ENCODE measurements at places on chromosomes 1 and 21.
A peak's percentile ranks its signal among the peaks of the same experiment; 100 is the strongest.

DNA sequence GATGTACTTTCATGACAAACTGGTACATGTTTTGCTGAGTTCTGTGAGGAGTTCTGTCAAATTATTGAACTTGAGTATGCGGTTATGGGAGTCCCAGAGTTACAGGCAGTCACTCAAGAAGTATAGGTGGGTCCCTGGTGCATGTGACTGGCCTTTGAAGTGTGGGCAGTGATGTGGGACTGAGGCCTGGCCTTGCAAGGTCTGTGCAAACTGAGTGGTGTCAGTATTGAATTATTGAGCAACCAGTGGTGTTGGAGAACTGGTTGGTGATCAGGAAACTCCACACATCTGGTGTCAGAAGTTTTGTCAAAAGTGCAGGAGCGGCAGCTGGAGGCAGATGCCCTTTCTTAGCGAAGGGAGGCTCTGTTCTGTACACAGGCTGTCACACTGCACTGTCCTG is 5.2 kb downstream of the ZNF678 start:
- no peak for DNase-seq

GRCh38 chr1:167631386-167631935 is 1.4 kb downstream of the RCSD1 start:
- no peak for DNase-seq

DNA sequence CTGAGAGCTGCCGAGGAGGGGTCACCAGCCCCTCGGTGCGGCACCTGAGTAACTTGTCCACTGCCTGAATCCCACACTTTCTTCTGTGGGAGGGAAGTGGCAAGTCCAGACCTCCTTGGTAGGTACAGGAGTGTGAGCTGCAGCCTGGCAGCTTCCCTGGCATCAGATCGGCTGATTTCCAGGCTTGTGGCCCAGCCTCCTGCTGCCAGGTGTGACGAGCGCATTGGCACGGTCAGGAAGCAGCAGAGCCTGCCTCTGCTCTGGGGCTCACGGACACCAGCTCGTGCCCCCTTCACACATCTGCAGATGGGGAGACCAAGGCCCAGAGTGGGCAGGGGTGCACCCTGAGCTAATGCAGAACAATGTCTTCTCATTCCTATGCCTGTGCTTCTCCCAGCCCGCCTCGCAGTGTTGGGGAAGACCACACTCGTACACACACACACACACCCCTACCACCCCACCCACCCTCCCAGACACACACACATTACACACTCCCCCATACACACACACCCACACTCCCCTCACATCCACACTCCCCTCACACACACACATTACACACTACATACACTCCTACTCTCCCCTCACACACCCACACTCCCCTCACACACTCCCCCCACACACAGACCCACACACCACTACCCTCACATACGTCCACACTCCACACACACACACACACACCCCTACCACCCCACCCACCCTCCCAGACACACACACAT is 33.1 kb upstream of the SELENON start:
- DNase-seq, result no peak

DNA sequence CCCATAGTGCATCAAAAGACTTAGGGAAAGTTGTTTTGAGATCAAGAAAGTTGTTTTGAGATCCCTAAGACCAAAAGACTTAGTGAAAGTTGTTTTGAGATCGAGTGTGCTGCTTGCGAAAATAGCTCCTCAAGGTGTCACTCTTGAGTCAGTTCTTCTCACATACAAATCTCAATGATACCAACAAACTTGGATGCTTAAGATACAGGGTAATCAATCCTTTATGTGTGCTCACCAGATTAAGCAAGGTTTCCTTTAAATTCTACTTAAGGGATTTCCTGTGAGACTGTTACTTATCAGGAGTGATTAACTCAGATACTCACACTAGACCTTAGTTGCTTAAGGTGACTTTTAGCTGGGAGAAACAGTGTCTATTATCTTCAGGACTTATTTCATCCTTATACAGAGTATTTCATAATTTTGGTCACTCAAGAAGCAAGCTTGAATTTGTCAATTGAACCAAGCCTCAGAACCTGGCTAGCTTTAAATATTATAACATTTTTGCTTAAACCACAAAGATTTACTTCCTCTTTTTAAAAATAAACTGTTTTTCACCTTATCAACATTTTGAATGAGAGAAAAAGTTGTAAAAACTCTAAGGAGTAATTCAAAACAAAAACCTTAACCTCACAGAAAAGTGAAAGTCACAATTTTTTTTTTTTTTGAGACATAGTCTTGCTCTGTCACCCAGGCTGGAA is 8.0 kb upstream of the RLF start:
- DNase-seq, result no peak

GRCh38 chr21:17793246-17794123 is 25.7 kb downstream of the C21orf91 start:
- no peak for DNase-seq

DNA sequence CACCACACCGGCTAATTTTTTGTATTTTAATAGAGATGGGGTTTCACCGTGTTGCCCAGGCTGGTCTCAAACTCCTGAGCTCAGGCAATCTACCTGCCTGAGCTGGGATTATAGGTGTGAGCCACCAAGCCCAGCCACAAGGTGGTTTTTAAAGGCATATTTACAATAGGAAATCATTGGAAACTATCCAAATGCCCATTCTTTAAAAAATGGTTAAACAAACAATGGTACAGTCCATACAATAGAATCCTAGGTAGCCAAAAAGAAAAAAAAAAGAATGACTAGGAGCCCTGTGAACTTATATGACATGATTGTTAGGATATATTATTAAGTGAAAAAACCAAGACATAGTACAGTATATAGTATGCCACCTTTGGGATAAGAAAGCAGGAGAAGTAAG is 5.3 kb downstream of the ATP2B4 start:
- no peak for DNase-seq

DNA sequence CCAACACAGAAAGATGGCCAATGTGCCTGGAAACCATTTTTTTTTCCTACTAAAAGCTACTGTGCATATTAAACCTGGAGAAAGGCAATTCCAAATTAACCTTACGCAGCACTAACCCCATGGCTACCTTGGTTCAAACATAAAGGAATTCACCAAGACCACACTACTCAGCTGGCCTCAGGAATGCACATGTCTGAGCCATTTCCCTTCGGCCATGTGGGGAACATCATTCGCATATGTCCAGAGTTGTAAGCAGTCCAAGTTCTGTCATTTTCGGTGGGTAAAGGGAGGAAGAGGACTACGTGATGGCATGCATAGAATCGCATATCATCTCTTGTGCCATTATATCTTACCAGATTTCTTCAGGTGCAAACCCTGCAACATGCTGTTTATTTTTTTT is 175.4 kb downstream of the NTMT2 start:
- no peak for DNase-seq

DNA sequence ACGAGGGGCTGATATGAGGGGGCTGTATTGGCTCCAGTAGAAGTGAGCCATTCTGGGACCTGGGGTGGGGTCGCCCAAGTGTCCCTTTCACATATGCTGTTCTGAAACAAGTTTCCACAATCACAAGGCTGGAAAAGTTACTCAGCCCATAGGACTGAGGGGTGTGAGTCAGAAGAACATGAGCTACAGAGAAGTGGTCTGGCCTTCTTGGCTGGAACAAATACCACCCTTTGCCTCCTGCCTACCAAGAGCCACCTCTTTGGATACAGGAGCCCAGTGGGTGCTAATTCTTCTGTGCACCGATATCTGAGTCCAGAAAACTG is 42.4 kb downstream of the MEF2D start:
- DNase-seq, result no peak

DNA sequence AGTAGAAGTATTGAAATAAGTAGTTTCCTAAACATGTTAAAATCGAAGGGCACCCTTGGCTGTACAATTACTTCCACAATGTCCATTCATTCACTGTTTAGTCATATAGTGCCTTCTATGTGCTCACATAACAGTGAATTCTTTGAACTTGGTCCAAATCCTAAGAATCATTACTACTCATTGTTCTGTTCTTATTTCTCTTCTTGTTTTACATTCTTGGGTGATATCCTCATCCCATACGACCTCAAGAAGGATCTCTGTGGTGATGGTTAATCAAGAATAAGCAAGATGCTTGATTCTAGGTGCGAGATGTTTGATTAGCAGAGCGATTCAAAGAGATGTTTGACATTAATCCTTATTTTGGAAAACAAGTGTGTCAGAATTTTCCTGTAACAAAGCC is 667.4 kb upstream of the ZP4 start:
- DNase-seq, result no peak

- DNase-seq, result no peak
These were observed 1.4 kb upstream of the KRTAP10-2 start for GRCh38 chr21:44552681-44553080.

- DNase-seq, result no peak
These were observed 70.7 kb downstream of the DEGS1 start for GRCh38 chr1:224253721-224254120.

- no peak for DNase-seq
These were observed 1.2 kb upstream of the DHRS3 start for GRCh38 chr1:12618965-12619791.

- no peak for DNase-seq
These were observed 4.6 kb downstream of the MYCL start for GRCh38 chr1:39896909-39897685.

DNA sequence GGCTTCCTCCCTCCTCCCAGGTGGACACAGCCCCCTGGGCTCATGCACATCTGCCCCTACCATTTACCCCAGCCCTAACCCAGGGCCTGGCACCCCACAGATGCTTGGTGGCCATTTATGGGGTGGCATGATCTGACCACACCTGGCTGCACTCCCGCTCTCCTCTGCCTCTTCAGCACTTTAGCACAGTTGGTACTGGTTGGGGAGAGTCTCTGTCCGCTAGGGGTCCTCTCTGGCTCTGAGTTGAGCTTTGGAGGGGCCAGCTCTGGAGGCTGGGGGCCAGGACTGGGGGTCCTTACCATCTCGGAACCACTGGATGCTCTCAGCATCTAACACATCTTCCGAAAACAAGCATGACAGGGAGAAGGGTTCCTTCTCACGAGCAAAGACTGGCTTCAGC is 17.4 kb downstream of the MYOM3 start:
- DNase-seq, result no peak

DNA sequence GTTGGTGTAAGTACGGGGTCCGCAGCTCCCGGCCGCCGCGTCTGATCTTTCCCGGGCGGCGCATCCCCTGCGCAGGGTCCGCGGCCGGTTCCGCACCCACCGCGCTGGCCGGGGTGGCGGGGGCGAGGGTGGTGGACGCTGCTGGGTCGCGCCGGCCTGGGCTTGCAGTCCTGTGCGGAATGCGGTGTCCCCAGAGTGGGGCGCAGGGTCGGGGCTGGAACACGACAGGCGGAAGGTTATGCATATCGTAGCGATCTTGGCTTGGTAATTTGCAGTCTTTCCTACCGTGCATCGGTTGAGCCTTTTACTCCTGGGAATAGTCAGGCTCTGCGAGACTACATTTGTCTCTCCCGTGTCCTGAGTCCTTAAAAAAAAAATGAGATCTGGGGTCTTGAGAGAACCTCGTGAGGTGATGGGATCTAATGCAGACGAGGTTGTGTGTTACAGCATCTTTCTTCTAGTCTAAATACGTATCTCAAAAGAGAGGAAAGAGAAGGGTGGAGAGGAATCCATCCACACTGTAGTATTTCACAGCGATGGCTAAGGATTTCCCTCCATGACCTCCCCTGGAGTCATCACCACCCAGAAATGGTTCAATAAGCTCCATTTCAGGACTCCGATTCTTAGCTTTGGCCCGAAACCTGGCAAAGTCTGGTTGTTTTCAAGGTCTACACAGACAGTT is 572 bp downstream of the ATP1B1 start:
- DNase-seq, result no peak

- peak; percentile 21 for DNase-seq
These were observed 16.3 kb upstream of the TMEM9 start for GRCh38 chr1:201170533-201171062.

GRCh38 chr21:32705139-32705538 is 22.7 kb downstream of the SYNJ1 start:
- no peak for DNase-seq

DNA sequence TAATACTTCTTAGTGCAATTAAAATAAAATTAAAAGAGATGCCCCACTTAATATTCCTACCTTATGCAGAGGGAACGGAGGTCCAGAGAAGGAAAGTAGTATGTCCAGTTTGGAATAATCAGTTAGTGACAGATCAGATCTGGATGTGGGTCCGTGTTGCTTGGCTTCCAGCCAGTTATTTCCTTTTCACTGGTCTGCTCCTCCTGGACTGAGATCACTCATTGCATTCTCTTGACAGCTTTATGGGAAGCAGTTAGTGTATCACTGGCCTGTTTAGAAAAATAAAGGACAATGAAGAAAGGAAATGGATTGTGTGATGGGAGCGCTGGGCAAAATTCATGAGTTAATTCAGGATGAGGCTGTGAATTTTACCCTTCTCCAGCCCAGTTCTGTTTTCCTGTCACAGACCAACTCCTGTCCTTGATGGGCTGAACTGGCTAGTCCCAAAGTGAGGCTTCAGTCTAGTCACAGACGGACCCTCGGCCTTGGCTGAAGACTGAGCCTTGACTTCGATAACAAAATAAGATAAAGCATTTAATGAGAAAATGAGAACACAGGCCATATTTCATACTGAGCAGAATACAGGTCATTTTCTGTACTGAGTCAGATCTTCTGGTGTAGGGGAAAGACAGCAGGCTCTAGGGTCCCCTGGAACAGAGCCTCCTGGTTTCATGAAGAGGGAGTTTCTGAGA is 85.2 kb upstream of the TRABD2B start:
- DNase-seq, result no peak

- no peak for DNase-seq
These were observed 72.5 kb downstream of the RUNX3 start for GRCh38 chr1:24857507-24858133.

DNA sequence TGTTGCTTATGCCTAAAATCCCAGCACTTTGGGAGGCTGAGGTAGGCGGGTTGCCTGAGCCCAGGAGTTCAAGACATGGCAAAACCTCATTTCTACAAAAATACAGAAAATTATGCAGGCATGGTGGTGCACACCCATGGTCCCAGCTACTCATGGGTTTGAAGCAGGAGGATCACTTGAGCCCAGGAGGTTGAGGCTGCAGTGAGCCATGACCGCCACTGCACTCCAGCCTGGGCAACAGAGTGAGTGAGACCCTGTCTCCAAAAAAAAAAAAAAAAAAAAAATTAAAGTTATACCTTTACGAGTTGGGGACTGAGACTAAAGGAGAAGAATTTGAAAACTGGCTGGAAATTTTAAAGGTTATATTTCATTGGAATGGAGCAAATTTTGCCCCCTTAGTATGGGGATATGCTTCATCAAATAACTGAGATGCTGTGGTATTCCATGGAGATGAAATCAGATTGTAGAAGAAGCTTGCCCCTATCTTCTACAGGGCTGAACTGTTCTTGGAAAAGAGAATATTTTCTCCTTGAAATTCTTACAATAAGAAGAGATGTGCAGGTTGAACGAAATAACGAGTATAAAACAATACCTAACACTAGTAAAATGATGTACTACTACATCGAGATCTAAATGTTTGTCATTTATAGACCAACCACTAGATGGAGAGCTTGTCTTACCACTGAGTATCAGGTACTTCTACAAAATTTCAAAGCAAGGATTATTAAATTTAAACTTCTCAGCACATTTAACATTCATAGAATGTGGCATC is 34.9 kb upstream of the SCYL3 start:
- no peak for DNase-seq

Data from stimulated activated CD8-positive, alpha-beta memory T cell treated with anti-CD3 and anti-CD28 coated beads, Interleukin-15, amount 100 ng/mL, for 24 hours (primary cell).